ENCODE measurements at places on chromosomes 2 and 18. TPM values are rescaled to one million over a fixed set of nuclear protein-coding genes. Genes with fewer than 3 reads are reported as not detected.

CHST9 gene
- not detected for total RNA-seq

GULP1 gene
- total RNA-seq = 35.5 TPM

MCFD2 gene
- total RNA-seq = 186 TPM

TUBA3E gene
- total RNA-seq = not detected

PRKD3 gene
- 55.1 TPM for total RNA-seq

MC5R gene
- total RNA-seq = not detected

PPP1R1C gene
- not detected for total RNA-seq

IL1F10 gene
- total RNA-seq = not detected

IGFBP5 gene
- 52.9 TPM for total RNA-seq

HOXD13 gene
- not detected for total RNA-seq

LYPD6B gene
- not detected for total RNA-seq

GYPC gene
- total RNA-seq = 5.8 TPM

CYP1B1 gene
- total RNA-seq = 0.18 TPM

DSG1 gene
- total RNA-seq = not detected

UGT1A5 gene
- total RNA-seq = not detected

DTNA gene
- 2.1 TPM for total RNA-seq

SKOR2 gene
- not detected for total RNA-seq

GKN2 gene
- total RNA-seq = not detected

CKAP2L gene
- 3.0 TPM for total RNA-seq

GPR155 gene
- total RNA-seq = 1.3 TPM

CXCR4 gene
- total RNA-seq = 76.6 TPM

GPD2 gene
- total RNA-seq = 43.0 TPM

OTOS gene
- not detected for total RNA-seq

UGT1A4 gene
- not detected for total RNA-seq

AQP12A gene
- total RNA-seq = not detected

FBXO15 gene
- 0.09 TPM for total RNA-seq

GAL3ST2 gene
- total RNA-seq = not detected

CDC42EP3 gene
- 27.8 TPM for total RNA-seq

DNAJC27 gene
- total RNA-seq = 1.6 TPM

EIF2AK3 gene
- 17.5 TPM for total RNA-seq

CHRNG gene
- total RNA-seq = not detected

LANCL1 gene
- total RNA-seq = 15.7 TPM

LGALSL gene
- total RNA-seq = 3.1 TPM

EML6 gene
- total RNA-seq = 0.63 TPM

ALKAL2 gene
- total RNA-seq = not detected

SH2D6 gene
- 0.28 TPM for total RNA-seq

FARSB gene
- total RNA-seq = 13.5 TPM

ACADL gene
- total RNA-seq = not detected

LYG2 gene
- total RNA-seq = not detected

STPG4 gene
- total RNA-seq = 0.09 TPM

GTF2A1L gene
- total RNA-seq = not detected

EGR4 gene
- not detected for total RNA-seq

RRM2 gene
- 17.1 TPM for total RNA-seq

GAREM1 gene
- 1.9 TPM for total RNA-seq

ZBTB14 gene
- 10.9 TPM for total RNA-seq

Data from endothelial cell of coronary artery (primary cell).